Stimulated activated CD4-positive, alpha-beta T cell treated with anti-CD3 and anti-CD28 coated beads, Interleukin-15, amount 100 ng/mL, for 48 hours (primary cell): ENCODE measurements at places on chromosomes 13 and 19.
A peak's percentile ranks its signal among the peaks of the same experiment; 100 is the strongest.

GRCh38 chr19:11606484-11606883 is 9.2 kb downstream of the ZNF627 start:
- no peak for DNase-seq

DNA sequence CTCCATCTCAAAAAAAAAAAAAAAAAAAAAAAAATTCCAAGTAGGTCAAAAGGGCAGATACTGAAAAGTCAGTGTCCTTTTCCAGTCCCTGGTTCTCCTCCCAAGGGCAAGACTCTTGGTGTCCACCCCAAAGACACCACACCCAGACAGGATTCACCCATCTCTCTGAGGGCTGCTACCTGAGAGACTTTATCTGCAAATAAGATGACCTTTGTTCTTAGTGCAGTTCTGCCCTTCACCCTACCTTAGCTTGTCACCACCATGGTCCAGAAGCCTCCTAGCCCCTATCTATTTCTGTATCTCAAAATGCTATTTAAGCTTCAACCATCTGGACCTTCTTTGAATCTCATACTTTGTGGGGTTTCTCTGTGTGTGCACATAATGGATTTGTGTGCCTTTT is 4.2 kb upstream of the FBXO27 start:
- DNase-seq: no peak

DNA sequence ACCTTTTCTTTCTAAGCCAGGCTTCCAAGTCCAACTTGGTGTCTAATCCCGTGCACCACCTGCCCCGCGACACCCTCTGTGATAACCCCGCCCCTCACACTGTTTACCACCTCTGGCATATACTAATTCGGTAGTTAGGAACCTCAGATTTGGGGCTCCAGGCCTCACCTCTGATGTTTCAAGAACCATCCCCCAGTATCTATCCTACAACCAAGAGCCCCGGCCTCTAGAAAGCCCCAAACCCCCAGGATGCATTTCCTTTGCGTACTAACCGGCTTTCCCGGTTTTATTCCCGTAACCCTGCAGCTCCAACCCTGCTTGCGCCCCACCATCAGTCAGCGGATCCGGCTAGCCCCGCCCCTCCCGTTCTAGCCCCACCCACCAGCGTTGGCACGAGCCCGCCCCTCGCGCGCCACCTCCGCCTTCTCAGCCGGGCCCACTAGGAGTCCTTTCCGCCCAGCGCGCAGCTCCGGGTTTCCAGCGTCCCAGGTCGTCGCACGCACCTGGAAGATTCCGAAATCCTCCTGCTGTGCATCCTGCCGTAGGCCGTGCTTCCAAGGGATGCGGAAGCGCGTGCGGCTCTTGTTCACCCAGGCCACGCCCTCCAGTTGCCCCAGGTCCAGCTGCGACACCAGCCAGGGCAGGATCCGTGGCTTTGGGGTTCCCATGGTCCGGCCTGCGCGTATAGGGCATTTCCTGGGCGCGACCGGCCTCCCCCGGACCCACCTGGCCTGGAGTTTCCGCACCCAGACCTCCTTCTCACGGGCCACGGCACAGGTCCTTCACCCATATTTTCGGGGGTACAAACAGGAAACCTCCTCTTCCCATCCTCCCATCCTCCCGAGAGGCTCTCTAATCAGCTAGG is 1.3 kb downstream of the IRF3 start:
- DNase-seq: peak; percentile 81

DNA sequence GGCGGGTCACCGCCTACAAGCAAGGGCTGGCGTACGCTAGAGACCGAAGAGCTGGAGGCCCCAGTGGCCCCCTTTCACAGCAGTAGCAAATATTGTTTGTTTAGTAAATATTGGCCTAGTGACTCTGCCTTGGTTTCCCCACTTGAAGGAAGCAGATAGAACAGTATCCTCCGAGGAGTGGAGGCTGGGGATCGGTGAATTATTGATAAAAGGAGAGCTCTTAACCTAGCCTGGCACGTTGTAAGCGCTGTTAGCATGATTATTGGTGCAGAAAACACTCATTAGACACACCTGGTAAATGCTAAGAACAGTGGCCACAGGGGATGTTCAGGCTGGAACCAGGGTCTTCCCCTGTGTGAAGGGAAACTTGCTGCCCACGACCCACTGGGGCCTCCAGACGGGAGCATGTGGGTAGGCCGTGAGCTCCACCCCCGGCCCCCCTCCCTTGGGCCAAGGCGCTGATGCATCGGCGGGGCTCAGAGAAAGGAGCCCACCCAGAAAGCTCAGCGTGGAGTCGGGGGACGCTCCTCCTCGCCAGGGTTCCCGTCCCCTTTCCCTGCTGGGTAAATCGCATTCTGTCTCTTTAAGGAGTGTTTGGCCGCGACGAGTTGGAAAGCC is 2.3 kb downstream of the IER2 start:
- no peak for DNase-seq

DNA sequence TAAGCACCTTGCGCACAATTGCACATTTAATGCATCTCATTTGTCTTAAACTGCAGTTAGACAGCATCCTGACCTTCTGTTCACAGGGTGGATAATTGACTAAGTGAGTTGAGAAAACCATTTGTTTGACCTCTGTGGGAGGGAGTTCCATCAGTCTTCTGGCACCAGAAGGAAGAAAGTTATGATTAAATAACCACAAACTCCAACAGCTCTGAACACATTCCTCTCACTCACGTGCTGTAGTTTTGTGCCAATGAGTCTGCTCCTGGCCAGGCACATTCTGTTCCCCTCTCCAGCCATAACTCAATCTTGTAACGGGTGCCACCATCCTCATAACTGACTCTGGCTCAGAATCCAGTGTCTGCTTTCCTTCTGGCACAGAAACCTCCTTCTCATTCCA is 817.2 kb downstream of the SLITRK1 start:
- DNase-seq: no peak

DNA sequence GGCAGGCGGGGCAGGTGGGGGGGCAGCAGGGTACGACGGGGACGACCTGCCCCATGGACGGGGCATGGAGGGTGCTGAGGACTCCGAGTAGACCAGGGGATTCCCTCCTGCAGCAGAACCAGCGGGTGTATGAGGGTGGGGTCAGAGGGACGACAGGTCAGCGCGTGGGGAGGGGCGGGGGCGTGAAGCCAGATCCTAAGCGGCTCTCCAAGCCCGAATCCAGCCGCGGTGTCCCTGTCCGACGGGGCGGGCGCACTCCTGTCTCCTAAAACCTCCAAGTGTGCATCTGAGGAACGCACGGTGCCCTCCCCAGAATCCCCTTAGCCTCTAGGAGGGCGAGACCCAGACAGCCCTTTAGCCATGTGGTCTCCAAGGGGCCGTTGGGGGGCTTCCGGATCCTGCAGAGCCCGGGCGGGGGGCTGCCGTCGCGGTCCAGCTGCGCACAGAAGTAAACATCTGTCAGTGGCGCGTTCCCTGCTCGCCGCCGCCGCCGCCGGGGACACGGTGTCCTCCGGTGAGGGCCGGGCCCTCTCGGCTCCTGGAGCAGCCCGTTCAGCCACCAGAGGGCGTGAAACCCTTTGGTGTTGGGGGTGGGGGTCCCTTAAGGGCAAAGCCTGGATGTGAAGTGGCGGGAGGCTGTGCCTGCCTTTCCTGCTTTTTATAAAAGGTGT is 730 bp downstream of the NRTN start:
- peak; percentile 58 for DNase-seq

- DNase-seq: no peak
Observed at GRCh38 chr13:35225159-35225558, 251.3 kb downstream of the MAB21L1 start.

DNA sequence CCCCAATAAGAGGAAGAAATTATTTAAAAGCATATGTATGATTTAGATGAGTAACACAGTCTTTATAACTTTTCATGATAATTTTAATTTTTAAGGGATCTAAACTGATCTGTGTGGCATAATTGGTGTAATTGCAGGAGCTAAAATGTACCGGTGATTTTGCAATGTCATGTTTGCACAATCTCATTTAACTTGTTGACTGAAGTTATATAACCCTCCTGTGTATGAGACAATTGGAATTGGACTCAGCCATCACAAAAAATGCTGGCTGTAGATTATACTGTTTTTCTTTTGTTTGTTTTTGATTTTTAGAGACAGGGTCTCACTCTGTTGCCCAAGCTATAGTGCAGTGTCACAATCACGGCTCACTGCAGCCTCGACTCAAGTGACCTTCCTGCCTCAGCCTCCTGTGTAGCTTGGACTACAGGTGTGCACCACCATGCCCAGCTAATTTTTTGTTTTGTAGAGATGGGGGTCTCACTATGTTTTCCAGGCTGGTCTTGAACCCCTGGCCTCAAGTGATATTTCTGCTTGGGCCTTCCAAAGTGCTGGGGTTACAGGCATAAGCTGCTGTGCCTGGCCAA is 26.1 kb downstream of the FGF9 start:
- DNase-seq: no peak

DNA sequence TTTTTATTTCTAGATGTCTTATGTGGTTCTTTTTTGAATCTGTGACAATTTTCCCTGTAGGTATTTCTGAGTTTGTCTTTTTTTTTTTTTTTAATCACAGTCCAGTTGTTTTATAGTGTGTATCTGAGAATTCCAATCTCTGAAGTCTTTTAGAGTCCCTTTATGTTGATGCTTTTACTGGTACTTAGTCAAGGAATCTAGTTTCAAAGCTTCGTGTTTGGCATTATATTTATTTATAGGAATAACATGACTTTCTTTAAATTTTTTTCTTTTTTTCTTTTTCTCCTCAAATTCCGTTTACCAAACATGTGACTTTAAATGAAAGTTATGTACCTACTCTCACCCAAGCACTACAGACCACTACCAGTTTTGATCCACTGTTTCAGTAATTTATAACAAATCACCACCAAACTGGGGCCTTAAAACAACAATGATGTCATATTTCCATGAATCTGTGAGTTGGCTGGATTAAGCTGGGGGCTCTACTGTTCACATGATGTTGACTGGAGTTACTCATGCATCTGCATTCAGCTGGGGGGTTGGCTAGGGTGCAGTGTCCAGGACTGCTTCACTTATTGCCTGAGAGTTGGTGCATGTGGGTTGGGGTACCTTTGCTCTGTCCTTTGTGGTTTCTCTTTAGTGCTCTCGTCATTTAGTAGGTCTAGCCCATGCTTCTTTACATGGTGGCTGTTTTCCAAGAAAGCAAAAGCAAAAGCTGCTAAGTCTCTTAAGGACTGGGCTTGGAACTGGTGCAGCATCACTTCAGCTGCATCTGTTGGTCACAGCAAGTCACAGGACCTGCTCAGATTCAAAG is 22.3 kb downstream of the KCTD4 start:
- no peak for DNase-seq

- DNase-seq: no peak
Observed at GRCh38 chr13:92838786-92839185, 387.8 kb upstream of the GPC6 start.

DNA sequence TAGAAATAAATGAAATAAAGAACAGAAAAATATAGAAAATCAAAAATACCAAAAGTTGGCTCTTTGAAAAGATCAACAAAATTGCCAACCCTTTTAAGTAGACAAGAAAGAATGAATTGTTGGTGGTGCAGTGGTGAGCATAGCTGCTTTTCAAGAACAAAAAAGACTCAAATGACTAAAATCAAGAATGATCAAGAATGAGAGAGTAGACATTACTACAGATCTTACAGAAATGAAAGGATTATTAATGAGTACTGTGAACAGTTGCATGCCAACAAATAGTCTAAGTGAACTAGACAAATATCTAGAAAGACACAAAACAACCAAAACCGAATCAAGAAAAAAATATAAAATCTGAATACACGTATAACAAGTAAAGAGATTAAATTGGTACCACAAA is 53.9 kb downstream of the FNDC3A start:
- no peak for DNase-seq
